ENCODE measurements at places on chromosomes 11 and 22.

- DNase-seq: no peak
These were observed 889 bp downstream of the NUDT8 start for GRCh38 chr11:67628710-67629385.

DNA sequence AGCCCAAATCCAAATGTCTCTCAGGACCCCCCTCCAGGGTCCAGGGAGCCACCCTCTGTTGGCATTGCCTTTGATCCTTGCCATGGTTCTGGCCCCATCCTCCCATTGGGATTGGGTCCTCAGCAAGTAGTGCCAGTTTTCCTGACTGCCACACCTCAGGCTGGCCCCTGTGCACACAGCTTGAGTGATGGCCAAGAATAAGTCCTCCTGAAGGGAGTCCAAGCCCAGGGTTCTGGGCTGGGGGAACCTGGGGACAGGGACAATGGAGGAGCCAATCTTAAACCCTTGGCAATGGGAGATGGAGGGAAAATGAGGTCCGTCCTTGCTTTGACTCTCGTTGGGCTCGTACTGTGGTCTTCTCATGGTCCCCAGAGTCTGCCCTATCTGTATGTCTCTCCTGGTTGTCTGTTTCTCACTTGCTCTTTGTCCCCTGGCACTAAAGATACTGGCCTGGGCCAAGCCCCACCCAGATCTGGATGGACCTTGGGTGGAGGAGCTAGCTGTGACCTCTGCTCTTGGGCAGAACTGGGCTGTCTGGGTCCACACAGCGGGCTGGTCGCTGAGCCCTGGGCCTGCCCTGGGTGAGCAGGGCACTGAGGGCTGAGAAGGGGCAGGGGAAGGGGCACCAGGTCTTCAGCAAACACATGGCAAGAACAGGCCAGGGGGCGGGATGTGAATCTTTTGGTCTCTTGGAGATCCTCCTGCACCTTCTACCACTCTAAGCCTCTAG is 2.9 kb downstream of the SOX10 start:
- DNase-seq: no peak

DNA sequence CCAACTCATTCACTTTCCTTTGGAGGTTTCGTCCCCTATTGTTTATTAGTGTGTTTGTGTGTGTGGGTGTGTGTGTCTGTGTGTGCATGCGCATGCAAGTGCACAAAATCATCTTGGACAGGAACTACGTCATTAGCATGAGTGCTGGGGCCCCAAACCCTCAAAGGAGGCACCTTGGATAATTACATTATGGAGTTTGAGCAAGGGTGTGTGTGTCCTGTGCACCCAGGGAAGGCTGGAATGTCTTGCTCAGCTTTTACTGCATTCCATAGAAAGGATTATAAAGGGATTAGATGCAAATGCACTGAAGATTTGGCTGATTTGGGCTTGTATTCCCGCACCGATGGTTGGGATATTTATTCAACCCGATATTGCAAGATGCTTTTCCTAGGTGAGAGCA is 203.4 kb upstream of the NAV2 start:
- no peak for DNase-seq

DNA sequence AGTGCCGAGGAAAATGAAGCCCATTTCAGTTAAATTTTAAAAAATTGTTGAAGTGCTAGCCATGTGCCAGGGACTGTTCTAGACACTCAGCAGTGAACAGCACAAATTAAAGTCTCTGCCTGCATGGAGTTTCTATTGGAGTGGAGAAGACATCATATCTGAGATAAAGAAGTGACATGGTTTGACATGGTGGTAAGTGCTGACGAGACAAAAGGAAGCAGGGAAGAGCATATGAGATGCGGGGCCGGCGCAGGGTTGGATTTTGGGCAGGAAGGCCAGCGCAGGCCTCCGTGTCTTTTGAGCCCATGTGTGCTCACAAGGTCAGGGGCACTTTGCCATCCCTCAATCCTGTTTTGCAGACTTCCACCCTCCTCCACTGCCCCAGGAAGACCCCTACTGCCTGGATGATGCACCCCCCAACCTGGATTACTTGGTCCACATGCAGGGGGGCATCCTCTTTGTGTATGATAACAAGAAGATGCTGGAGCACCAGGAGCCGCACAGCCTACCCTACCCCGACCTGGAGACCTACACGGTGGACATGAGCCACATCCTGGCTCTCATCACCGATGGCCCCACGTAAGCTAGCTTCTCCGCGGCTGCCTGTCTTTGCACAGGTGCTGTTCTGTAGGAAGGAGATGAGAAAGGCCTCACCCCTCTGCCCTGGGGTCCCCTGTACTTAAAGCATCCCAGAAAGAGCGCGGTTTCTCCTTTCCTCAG is 29.6 kb downstream of the AMPD3 start:
- DNase-seq: no peak

GRCh38 chr11:5809122-5809519 is 397 bp downstream of the OR52N2 start:
- DNase-seq: no peak

Data from activated gamma-delta T cell treated with Interleukin-2 at 50 U/mL for 16 hours (primary cell).